ENCODE measurements at places on chromosomes 13 and 19.

DNA sequence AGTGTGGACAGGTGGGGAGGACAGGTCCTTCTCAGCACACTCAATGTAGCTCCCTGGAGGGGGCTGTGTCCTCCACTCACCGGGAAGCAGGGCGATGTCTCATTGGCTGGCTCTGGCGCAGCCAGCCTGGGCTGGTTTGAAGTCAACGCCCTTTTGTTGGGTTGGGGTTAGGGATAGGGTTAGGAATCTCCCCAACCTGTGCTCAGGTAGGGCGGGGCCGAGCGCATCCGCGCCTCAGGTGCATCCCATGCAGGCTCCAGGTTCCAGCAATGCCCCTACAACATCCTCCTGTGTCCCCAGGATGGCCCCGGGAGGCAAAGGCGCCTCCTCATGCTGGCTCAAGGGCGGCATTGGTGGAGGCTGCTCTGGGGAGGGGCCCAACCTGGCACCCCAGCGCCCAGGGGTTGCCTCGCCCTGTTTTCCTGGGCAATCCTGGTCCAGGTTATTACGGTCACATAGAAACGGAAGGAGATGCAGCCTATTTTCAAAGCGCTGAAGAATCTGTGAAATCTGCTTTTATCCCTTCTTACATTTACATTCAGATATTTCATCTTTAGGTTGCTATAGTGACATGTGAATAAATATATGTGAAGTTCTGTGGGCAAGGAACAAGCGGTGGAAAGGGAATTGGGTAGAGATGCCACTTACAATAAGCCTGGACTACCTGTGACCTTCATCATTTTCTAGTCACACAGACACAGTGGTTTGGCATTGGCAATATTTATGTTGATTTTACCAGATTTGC is 74.3 kb downstream of the TM9SF2 start:
- DNase-seq, result no peak

DNA sequence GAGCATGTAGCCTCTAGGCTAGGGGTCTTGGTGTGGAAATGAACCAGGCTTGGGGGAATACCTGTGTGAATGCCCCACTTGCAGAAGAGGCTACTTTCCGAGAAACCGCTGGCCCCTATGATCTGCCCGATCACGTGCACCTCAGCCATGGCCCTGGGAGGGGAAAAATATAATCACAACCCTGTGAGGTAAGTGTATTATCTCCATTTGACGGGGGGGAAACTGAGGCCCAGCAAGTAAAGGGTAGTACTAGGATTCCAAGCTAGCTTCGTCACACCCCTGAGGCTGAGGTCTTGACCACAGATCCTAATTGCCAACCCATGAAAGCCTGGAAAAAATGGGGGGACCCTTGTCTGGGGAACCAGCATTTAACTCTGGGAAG is 587 bp downstream of the B9D2 start:
- DNase-seq, result no peak

DNA sequence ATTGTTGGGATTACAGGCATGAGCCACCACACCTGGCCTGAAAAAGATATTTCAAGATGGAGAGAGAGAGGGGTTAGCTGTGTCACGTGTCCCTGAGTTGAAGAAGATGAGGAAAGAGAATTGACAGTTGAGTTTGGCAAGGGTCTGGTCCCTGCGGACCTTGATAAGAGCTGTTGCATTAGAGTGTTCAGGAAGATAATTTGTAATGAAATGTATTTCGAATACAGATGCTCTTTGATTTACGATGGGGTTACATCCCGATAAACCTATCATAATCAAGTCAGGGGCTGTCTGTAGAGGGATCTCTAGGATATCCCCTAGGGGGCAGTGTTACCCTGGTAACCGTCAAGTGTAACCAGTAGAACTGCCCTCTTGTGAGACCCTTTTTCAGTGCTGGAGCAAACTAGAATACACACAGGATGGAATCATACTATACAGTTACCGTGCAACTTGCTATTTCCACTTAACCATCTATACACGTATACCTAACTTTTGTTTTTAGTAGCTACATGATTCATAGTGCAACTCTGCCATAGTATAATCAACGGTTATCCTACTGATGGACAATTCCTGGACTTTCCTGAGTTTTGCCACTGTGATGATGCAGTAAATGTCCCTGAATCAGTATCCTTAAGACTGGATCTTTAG is 1.5 kb upstream of the ELOF1 start:
- DNase-seq, result peak; percentile 52

DNA sequence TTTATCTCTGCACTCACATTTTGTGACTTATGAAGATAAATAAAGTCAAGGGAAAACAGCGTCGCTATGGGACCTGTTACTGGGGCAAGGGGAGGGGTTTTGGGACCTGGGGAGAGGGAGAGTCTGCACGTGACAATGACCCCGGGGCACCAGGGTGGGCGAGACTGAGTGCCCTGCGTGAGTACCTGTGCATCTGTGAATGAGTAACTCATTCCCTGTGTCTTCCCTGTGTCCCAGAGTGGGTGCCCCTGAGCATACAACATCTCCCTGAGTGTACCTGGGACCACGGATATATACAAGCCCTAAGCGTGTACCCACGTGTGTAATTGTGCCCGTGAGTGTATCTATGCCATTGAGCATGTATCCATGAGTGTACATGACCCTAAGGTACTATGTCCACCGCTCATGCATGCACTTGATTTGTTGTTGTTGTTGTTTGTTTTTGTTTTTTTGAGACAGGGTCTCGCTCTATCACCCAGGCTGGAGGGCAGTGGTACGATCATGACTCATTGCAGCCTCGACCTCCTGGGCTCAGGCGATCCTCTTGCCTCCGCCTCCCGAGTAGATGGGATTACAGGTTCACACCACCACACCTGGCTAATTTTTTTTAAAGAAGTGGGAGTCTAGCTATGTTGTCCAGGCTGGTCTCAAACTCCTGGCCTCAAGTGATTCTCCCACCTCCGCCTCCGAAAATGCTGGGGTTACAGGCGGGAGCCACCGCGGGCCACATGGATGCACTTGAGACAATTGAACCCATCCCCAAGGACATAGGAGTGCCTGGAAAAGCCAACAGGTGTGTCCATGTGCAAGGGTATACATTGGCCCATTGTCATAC is 645 bp upstream of the TRAPPC5 start:
- no peak for DNase-seq

DNA sequence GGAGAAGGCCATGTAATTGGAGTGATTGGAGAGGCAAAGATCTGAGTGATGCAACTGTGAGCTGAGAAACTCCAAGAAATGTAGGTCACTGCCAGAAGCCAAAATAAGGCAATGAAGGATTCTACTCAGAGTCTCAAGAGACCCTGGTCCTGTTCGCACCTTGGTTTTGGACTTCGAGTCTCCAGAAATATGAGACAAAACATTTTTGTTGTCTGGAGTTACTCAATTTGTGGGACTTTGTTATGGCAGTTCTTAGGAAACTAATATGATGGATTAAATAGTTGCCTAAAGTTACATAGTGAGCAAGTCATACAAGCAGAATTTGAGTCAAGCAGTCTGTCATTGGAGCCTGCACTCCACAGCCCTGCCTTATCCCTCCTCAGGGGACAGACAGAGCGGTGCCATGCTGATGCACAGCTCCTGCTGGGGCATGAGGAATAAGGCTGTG is 104.2 kb downstream of the ITGBL1 start:
- DNase-seq, result no peak

DNA sequence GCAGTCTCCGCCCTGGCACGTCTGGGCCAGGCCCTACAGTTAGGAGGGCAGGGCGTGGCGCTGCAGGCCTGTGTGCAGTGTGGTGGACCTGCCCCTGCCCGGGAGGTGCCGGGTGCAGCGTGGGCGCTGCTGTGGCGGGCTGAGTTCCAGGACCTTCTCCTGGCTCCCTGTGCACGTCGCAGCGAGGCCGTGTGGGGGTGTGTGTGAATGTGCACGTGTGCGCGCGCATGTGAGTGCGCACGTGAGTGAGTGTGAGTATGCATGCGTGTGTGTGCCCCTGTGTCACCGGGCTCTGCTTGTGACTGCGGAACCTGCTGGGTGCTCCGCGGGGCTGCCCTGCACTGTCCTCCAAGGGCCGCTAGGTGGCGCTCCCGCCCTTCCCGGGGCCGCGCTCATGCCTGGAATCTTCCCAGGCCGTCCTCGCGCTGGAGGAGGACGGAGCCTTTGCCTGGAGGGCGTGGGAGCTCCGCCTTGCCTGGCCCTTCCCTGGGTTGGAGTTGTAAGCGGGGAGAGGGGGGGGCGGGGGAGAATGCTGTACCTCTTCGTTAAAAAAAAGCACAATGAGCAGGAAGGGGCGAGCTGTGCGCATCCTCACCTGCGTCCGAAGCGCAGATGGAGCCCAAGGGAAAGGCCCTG is 79.3 kb downstream of the KDM4B start:
- peak; percentile 88 for DNase-seq
